ENCODE measurements at places on chromosomes 6 and 20.

DNA sequence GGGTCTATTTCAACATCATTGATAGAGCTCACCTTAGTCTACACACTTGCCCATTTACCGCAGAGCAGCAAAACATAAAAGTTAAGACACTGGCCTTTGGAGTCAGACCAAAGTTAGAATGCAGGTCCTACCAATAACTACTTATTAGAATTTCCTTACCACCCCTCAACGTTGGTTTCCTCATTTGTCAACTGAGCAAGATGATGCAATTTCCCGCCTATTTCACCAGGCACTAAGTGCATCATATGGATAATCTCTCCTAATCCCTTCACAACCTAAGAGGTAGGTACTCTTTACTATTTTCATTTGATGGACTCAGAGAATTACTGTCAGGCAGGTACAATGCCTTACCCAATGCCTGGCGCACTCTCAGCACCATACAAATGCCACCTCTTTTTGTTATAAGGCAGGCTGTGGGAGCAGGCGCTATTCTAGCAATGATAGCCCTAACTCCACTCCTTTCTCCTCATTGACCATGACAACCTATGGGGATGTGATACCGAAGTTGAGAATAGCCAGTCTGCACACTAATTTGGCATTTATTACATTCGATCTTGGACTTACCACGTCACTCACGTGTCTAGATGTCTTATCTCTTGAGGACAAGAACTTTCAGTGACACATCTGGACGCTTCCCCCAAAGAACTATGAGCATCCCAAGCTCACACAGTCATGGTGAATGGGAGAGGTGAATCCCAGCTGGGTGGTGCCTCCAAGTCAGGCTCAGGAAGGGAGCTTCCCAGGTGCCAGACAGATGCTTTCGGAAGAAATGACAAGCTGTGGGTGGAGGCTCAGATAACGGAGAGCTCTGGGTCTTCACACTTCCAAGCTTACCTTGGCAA is 128.1 kb upstream of the STMND1 start:
- DNase-seq, result no peak

DNA sequence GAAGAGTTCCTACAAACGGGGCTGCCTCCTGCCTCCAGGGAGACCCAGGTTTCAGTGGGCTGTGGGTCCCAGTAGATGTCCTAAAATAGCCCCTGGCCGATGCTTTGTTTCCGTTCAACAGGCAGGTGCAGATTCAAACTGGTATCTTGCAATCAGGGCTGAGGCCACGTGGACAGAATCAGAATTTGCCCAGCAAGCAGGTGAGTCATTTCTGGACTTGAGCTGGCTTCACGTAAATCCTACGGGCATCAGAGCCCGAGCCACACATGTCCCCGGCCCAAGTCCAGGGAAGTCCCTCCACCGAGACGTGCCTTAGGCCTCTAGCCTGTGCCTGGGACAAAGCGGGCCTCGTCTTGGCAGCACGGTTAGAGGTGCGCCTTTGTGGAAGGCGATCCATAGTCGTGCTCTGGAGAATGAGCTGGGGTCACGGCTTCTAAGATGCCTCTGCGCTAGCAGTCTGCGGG is 101.6 kb upstream of the FRMD1 start:
- DNase-seq, result no peak

GRCh38 chr6:100447081-100447899 is 17.4 kb downstream of the SIM1 start:
- DNase-seq, result no peak

DNA sequence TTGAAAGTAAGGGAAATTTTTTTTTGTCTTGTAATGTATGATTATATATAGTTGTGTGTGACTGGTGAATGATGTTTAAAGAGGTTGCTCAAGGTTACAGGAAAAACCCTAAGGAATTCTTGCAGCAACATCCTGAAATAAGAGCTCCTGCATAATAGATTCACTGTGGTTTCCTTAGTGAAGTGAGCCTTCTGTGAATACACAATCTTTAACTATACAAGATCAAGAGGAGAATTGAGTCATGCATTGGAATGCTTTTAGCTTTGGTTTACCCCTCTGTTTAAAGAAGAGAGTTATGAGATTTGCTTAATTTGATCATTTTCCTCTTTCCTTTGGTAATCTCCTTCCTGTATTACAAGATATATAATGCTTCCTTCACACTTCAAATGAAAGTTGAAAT is 141.6 kb upstream of the EYA4 start:
- peak; percentile 96 for DNase-seq

GRCh38 chr6:107956586-107957307 is 1.3 kb downstream of the SEC63 start:
- DNase-seq, result peak; percentile 48

GRCh38 chr20:16661756-16662155 is 68.1 kb upstream of the SNRPB2 start:
- no peak for DNase-seq

Data from A673 (cell line).